Renal pelvis (tissue), 12 donors: ENCODE measurements at places on chromosomes 3 and 15. TPM values are rescaled to one million over a fixed set of nuclear protein-coding genes. Genes with fewer than 3 reads are reported as not detected.

- no peak for DNase-seq
Observed at GRCh38 chr15:90191344-90191687, 9.8 kb upstream of the SEMA4B start.

DNA sequence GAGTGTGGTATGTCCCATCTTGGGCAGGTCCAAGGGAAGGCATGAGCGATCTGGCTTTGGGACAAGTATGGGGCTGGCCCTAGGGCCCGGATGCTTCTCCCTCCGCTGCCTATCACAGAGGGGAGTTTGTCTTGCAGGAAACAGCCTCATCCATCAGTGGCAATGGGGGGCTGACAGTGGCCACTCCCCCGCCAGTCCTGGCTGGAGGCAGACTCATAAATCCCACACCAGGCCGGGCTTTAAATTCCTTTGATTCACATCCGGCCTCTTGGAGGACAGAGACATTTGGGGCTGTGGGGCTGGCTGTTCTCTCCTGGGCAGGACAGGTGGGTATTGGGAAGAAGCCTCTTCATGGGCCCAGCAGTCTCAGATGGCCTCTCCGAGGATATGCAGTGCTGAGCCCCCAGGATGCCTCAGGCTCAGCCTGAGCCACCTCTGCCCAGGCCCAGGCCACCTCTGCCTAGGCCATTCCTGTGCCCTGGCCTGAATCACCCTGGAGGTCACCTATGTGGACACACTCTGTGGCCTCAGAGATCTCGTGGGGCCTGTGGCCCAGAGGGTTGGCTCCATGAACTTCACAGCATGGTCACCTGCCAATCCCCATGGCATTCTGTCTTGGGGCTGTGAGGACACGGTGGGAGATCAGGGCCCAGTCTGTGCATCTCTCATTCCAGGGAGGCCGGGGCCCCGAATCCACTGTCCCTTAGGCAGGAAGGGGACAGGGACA, 84.2 kb upstream of the GOLGA6L4 start:
- DNase-seq = peak; percentile 83

- DNase-seq = no peak
Observed at GRCh38 chr3:81375921-81376320, 385.5 kb downstream of the GBE1 start.

DNA sequence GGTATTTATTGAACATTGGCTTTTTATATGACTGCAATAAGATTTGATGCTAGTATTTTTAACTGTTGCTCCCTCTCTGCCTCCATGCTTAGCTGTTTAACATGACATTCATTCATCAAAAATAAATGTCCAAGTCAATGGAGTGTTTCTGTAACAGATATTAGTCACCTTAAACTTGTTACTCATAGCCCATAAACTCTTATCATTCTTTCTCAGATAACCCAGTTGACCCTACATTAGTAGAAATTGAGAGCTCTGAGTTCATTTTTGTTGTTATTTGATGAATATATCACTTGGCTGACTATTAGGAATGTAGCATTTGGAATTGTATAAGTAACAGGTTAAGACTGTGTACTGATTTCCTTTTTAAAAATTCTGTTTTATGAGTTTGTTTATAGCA, 201.1 kb downstream of the UBE2E2 start:
- DNase-seq = no peak

DNA sequence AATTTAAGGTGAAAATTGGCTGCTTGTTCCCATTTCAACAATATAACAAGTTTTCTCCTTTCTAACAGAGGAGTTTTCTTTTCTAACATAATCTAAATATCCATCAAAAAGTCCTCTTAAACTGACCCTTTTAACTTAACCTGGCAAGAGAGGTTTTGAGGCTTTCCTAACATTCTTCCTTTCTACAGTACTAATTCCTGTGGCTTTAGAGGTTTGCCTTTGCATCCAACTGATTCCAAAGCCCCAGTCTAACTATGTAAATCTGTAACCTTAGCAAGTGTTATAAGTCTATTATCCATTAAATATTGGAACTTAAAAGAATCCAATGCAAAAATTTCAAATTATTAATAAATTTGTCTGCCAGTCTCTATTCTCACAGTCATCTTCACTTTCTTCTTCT, 134.1 kb downstream of the ISL2 start:
- DNase-seq = no peak

DNA sequence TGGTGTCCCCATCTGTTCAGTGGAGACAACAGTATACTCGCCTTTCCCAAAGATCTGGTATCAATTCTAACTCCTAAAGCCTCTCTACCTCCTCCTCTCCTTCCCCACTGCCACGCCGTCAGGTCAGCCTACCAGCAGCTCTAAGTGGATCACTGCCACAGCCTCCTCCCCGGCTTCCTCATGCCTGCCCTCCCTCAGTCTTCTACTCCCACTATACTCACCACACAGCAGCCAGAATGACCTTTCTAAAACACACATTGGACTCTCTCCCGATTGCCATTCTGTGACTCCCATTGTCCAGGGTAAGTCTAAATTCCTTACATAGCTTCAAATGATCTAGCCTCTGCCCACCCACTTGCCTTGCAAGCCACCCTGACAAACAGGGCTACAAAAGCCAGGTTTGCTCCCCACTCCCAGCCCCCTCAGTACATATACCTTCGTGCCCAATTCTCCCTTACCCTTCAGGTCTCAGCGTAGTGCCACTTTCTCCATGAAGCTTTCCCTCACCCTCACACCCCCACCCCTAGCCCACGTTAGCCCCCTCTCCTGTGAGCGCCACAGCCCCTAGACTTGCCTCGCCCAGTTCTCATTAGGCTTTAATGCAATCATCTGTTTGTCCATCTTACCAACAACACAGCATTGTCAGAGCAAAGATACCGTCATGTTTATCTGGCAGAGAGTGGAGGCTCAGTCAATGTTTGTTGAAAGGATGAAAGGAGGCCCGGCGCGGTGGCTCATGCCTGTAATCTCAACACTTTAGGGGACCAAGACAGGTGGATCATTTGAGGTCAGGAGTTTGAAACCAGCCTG, 9.5 kb upstream of the SEMA7A start:
- DNase-seq = no peak

Gene CLCN2
- 17.7 TPM for polyA plus RNA-seq

- no peak for DNase-seq
Observed at GRCh38 chr3:176579711-176580185, 617.5 kb downstream of the TBL1XR1 start.

- DNase-seq = no peak
Observed at GRCh38 chr3:40593351-40593750, 68.6 kb downstream of the ZNF621 start.

- no peak for DNase-seq
Observed at GRCh38 chr3:54324103-54324502, 201.8 kb downstream of the CACNA2D3 start.

Gene PP2D1
- 0.82 TPM for polyA plus RNA-seq

Gene EFCC1
- polyA plus RNA-seq = 2.3 TPM

GRCh38 chr3:101828691-101829436, 20.4 kb upstream of the NFKBIZ start:
- DNase-seq = no peak

Gene AHSG
- polyA plus RNA-seq = 0.56 TPM

Gene WDR93
- 2.4 TPM for polyA plus RNA-seq

DNA sequence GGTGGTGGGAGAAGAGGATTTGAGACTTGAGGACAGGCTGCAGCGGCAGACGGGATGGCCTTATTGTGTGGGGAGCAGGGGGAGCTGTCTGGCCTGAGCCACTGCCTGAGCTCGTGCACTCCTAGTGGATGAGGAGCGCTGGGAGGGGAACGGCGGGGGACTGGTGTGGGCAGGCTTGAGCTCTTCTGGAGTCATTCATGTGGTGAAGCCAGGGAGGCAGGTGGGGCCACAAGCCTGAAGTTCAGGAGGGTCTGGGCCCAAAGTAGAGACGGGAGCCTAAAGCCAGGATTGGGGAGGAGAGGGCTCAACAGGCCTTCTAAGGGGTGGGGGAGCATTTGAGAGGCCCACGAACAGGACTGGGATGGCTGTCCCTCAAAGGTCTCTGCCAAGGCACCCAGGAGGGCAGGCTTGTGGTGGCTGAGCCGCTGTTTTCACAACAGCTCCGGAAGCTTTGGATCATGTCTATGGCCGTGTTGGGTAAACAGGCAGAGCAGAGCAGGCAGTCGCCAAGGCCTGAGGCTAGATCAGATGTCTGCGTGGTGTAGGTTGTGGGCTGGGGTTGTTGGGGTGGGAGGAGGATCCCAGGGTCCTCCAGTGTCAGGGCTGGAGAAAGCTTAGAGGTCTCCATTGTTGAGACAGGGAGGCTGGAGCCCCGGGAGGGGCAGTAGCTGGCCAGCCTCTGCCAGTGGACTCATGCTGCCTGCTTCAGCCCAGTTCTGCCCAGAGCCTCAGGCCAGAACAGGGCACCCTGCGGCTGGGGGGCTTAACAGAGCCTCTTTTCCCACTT, 8.2 kb downstream of the PRKCD start:
- no peak for DNase-seq

Gene ACAN
- 3.0 TPM for polyA plus RNA-seq
